Effector CD4-positive, alpha-beta T cell (primary cell): ENCODE measurements at places on chromosomes 7 and 10.

DNA sequence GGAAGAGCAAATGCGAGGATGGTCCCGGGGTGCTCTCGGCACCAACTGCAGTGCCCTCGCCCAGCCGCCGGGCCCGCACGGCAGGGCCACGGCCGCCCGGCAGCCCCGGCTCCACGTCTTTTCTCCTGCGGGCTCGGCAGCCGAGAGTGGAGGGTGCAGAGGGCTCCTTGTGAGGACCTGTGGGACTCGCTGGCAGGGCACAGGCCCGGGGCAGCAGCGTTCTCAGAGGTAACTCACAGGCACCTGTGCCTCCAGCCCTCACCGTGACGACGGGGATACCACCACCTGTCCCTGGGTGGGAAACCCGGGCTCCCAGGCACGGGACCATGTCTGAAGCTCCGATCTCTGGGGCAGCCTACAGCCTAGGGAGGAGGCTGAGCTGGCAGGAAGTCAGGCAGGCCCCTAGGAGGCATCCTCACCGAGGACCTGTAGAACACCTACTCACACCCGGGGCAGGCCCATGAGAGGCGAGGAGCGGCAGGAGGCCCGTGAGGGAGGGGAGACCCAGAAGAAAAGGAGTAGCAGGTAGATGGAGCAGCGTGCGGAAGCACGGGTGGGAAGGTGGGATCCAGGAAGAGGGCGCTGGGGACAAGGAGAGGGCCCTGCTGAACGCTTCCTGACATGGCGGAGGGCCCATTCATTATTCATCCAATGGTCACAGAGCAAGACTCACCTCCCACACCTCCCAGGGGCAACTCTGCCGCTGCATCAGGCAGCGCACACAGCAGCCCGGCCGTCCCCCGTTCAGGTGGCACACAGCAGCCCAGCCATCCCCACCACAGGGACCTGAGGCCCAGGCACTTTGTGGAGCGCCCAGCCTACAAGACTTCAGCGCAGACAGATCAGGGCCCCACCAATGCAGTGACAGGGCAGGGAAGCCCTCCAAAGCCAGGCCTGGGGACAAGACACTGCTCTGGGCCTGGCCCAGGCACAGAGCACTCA lies 244.9 kb downstream of the MAD1L1 start:
- no peak for DNase-seq

GRCh38 chr7:143331179-143331801 lies 15.4 kb downstream of the CLCN1 start:
- no peak for DNase-seq

- DNase-seq, result no peak
These were observed 8.1 kb downstream of the RADIL start for GRCh38 chr7:4875391-4875790.

GRCh38 chr10:34299105-34299611 lies 515.9 kb downstream of the PARD3 start:
- DNase-seq, result no peak

DNA sequence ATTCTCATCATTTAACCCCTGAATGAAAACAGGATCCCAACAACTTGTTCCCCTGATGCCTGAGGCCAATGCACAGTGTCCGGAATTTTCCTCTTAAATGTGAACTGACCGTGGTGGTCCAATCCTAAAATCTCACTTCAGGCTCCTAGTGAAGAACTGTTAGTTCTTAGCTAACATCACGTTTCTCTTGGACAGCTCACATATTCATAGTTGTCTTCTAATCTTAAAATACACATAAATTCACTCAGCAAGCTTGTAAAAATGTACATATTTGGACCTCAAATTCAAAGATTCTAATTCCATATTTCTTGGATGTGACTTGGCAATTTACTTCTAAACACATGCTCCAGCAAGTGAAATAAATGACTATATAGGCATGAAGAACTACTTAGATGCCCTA lies 297.2 kb downstream of the PCDH15 start:
- no peak for DNase-seq

- DNase-seq, result no peak
These were observed 126.1 kb upstream of the TMEM196 start for GRCh38 chr7:19899529-19899928.

DNA sequence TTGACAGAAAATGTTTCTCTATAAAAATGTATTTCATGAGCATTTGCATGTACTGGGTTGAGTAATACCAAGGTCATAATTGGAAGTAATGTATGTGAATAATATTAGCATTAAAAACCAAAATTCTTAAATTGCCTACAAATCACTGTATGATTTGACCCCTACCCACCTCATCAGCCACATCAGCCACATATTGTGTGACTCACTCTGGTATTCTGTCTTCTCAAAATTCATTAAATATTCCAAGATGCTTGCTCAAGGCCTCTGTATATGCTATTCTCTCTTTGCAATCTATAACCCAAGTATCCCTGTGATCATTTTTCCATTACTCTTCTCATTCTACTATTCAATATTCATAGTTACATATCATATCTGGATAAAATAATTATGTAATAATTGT lies 21.4 kb downstream of the POT1 start:
- DNase-seq, result no peak

DNA sequence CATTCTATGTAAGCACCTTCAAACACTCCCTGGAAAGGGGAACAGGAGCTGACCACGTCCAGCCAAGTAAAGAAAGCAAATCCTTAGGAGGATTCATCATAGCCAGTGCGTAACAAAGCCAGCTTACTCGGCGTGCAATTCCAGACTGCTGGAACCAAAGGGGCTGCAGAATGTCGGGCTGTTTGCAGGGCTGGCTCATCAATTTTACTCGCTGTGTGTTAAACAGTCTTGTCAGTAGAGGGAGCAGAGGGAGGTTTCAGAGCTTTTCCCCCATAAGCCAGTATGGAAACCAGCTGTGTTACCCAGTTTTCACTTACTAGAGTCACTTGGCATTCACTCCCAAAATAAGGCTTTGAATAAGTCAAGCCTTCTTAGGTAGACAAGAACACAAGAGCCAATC lies 127.1 kb downstream of the KMT2E start:
- DNase-seq, result no peak

GRCh38 chr7:99789441-99790070 lies 5.6 kb upstream of the CYP3A4 start:
- no peak for DNase-seq

- DNase-seq, result no peak
These were observed 625 bp downstream of the RP9 start for GRCh38 chr7:33108554-33109004.

- no peak for DNase-seq
These were observed 1.4 kb downstream of the ETV1 start for GRCh38 chr7:13988065-13988464.

GRCh38 chr7:72435366-72435765 lies 23.2 kb upstream of the CALN1 start:
- DNase-seq, result no peak

DNA sequence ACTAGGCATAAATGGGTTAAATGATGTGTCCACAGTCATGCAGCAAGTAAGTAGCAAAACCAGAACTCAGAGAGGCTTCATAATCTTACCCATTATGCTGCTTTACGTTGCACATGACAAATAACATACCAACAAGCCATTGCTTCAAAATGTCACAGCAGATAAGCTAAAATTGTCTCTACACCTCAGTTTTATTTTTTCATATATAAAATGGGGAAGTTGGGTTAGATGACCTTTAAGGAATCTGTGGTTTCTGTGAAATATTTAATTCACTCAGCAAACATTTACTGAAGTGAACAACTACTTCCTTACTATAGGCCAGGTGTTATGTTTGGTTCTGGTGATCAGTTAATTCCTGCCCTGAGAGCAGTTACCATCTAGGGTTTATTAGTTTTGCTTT lies 2.2 kb upstream of the ASCC1 start:
- no peak for DNase-seq

DNA sequence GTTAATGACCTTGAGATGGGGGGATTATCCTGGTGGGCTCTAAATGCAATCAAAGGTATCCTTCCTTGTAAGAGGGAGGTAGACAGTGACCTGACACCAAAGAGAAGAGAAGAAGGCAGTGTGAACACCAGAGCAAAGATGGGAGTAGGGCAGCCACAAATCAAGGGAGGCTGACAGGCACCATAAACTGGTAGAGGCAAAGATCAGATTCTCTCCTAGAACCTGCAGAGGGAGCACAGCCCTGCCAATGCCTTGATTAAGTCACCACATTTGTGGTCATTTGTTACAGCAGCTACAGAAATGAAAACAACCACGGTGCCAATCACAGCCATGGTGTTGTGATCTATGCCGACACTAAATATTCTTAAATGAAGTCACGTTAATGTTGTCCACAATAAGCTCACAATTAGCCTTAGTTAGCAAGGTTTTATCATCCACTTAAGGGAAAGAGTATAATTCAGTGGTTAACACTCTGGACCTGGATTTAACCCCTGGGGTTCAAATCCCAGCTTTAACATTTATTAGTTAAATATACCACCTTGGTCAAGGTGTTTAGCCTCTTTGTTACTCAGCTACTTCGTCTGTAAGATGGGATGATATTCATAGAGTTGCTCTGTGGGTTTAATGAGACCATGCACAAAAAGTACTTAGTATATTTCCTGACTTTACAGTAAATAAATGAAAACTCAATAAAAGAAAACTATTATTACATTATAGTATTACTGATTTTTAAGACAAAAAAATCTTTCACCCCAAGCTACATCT lies 70.8 kb downstream of the SGMS1 start:
- no peak for DNase-seq
